ENCODE measurements at places on chromosomes 2 and 18.

DNA sequence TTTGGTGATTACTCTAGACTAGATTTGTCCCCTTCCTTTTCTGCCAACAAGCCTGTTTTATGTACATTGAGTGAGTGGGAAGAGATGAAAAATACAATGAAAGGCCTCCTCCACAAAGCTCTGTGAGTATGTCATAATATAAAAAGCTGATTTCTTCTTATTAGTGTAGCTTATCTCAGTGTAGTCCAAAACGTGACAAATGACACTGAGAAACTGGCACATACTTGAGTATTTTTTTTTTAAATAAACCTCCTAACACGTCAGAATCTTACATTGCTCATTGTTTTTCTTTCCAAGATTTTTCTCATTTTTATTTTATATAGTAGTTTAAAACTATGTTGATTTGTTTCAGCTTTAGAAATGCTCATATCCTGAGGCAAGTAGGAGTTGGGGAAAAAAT is 17.9 kb upstream of the FIGN start:
- no peak for DNase-seq

DNA sequence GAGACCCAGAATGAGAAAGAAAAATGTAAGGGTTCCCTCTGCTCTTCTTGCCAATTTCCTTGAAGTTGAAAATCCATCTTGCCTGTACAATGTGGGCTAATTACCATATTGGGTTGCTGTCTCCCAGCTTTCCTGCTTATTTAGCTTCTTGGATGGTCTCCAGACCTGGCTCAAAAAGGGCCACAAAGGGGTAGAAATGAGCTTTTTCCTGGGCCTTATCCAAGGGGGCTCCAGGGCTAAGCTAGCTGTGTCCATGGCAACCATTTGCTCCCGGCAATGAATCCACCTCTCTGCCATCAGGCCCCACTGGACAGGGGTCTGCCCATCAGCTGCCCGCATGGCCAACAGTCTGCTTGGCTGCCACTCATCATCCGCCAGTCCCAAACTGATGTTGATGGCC is 85.0 kb downstream of the BOD1L2 start:
- peak; percentile 36 for DNase-seq

- DNase-seq: no peak
Observed at GRCh38 chr2:189327879-189328847, 113.1 kb upstream of the WDR75 start.

DNA sequence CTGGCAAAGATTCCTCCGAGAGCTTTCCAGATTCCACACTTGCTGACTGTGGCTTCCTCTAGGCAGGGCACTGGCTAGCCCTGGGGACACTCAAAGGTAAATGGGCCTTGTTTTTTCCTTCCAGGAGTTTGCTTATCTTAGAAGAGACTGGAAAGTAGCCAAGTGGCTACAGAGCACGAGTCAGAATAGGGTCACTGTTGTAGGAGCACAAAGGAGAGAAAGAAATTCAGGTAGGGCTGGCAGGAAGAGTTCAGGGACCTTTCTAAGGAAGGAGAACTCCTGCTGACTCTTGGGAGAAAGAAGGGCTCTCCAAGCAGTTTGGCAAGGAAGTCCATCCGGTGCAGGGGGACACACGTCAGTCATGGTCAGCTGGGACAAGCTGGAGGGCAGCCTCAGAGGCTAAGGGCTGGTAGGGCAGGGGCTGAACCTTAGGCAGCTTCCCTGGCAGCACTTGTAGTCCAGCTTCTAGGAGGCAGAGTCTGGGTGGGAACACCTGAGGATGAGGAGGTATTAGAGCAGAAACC is 39.5 kb downstream of the NIFK start:
- no peak for DNase-seq

DNA sequence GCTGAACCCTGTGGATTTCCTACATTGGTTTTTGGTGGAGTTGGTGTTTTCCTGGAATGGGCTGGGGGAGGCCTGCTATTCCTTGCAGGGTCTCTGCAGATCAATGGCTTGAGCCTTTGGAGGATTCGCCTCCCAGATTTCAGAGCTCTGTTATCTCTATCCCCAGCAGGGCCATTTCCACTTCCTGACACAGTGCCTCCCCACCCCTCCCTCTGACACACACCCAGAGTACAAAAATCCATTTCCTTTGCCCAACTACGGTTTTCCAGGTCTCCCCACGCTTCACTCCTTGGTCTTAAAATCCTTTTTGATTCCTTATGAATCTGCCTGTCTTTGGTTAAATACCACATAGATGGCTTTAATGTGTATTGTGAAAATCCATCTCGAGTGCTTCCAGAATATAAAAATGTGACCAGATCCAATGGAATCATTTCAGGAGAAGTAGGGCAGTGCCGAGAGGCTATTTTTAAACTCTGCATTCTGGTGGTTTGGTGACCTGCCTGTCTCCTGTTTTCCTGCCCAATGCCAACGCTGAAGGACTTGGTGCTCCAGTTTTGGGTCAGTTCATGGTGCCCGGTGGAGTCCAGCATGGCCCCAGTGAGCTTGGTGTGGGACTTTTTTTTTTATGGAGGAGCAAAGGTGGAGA is 60.9 kb downstream of the ARL4C start:
- DNase-seq: no peak

DNA sequence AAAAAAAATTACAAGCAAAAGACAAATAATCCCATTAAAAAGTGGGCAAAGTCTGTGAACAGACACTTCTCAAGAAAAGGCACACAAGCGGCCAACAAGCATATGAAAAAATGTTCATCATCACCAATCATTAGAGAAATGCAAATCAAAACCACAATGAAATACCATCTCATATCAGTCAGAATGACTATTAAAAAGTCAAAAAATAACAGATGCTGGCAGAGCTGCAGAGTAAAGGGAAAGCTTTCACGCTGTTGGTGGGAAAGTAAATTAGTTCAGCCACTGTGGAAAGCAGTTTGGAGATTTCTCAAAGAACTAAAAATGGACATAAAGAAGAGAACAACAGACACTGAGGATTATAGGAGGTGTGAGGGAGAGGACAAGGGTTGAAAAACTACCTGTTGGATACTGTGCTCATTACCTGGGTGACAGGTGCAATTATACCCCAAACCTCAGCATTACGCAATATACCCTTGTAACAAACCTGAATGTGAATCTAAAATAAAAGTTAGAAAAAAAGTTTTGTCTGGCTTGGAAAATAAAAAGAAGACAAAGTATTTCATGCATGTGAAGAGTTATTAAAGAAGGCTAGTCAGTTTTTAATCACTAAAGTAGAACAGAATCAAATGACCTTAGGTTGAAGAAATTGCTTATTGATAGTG is 8.7 kb upstream of the ACSL3 start:
- DNase-seq: no peak

DNA sequence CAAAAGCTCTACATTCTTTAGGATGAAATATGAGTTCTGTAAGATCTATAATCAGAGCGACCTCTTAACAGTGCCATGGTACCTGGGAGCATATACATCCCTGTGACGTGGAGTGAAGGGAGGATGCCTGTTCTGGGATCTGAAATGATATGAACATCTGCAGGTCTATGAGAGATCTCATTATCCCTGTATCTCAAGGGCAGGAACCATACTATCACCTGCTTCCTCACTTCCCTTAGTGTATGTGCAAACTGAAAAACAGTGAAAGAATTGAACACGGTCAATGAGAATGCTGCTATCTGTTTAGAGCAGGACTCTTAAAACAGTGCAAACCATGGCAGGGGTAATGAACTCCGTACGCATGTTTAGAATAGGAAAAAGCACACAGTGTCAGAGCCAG is 364.0 kb downstream of the LPIN1 start:
- no peak for DNase-seq

DNA sequence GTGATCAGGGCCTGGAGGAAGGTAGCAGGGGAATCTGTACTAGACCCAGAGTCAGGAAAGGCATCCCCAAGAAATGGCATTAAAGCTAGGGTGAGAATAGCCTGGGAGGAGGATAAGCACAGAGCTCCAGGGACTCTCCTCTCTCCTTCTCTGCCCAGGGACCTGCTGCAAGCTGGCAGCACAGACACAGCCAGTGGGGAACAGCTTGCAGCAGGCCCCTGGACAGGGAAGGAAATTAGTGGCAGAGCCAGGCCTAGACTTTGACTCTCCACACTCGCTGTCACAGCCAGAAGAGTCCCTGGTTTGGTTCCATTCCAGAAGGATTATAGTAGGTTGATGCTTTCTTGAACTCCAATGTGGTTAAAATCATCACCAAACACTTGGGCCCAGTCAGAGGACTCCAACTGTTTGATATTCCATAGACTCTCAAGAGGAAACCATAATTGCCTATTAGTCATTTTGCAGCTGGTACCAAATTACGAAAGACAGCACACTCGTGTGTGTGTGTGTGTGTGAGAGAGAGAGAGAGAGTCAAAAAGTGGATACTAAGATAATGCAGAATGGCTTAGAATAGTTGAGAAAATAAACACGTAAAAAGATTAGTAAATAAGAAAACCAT is 95.5 kb upstream of the ATP8B1 start:
- no peak for DNase-seq

- DNase-seq: no peak
Observed at GRCh38 chr2:237711458-237712150, 84.2 kb downstream of the LRRFIP1 start.

DNA sequence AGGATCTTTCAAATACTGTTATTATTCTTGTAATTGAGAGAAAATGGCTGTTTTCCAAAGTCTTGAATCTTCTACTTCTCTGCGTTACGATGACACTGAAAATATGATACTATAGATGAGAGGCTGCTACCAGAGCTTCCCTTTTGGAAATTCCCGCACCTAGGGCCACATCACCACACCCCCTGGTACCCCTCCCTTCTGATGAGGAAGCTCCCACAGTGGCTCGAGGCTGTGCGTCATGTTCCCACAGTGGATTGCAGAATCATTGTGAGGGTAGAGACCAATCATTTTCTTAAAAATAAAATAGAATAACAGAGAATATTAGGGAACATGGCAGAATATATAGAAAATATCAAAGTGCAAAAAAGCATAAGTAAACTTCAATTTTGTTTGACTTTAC is 268.9 kb upstream of the SMIM21 start:
- no peak for DNase-seq

GRCh38 chr2:208872591-208872990 is 466.0 kb downstream of the PTH2R start:
- no peak for DNase-seq

- DNase-seq: no peak
Observed at GRCh38 chr2:168286535-168286934, 39.1 kb upstream of the STK39 start.

- no peak for DNase-seq
Observed at GRCh38 chr2:100004959-100005387, 137.4 kb downstream of the AFF3 start.

DNA sequence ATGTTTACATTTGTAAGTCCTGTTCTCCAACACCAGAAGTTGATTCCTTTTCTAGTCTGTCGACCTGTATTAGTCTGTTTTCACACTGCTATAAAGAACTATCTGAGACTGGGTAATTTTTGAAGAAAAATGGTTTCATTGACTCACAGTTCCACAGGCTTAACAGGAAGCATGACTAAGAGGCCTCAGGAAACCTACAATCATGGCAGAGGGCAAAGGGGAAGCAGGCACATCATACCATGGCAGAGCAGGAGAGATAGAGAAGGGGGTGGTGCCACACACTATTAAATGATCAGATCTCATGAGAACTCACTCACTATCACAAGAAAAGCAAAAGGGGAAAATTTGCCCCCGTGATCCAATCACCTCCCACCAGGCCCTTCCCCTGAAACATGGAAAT is 112.8 kb upstream of the MAP3K20 start:
- no peak for DNase-seq

- DNase-seq: peak; percentile 34
Observed at GRCh38 chr18:52325997-52326396, 14.0 kb upstream of the DCC start.

- no peak for DNase-seq
Observed at GRCh38 chr2:233811732-233812131, 33.6 kb downstream of the MROH2A start.

GRCh38 chr2:120227111-120227991 is 4.2 kb upstream of the TMEM185B start:
- DNase-seq: no peak

DNA sequence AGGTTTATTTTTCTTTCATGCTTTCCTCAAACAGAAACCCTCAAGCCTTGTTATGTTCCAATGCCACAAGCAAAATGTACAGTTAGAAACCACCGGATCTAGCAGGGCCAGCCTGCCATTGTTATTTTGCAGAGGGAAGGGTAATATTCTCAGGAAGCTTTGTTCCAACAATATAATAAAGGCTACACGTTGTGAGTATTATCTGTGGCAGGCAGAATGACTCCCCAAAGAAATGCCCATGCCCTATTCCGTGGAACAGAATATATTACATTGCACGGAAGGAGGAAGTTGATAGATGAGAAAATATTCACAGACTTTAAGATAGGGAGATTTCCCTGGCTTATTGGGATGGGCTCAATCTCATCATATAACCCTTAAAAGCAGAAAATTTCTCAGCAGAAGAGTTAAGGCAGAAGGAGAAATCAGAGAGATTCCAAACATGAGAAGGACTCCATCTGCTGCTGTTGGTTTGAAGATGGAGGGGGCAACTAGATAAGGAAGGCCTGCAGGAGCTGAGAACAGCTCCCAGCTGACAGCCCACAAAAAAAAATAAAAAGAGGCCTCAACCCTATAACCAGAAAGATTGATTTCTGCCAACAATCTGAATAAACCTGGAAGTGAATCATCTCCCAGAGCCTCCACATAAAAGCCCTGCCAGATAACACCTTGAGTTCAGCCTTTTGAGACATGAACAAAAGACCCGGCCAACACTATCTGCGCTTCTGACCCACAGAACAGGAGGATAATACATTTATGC is 466.6 kb downstream of the LPIN1 start:
- DNase-seq: no peak

DNA sequence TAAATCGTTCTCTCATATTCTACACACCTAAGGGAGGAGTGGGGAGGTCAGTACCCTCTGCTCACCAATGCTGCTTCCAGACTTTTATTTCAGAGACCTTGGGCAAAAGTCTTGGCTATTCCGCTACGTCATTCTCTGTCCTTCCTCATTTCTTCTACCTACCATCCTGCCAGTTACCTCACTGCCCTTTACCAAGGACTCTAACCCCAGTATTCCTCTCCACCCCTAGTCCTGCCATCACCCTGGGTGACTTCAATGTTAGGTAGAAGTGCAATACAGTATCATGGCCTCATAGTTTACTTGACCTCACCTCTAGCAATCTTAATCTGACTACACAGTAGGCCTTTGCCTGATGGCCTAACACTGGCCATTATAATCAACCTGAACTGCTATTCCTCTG is 27.8 kb downstream of the RTN4 start:
- no peak for DNase-seq

GRCh38 chr2:177169810-177170514 is 42.6 kb upstream of the HNRNPA3 start:
- DNase-seq: peak; percentile 82

- no peak for DNase-seq
Observed at GRCh38 chr2:150371044-150371818, 116.2 kb downstream of the RND3 start.
